ENCODE measurements at places on chromosomes 12 and 14.

DNA sequence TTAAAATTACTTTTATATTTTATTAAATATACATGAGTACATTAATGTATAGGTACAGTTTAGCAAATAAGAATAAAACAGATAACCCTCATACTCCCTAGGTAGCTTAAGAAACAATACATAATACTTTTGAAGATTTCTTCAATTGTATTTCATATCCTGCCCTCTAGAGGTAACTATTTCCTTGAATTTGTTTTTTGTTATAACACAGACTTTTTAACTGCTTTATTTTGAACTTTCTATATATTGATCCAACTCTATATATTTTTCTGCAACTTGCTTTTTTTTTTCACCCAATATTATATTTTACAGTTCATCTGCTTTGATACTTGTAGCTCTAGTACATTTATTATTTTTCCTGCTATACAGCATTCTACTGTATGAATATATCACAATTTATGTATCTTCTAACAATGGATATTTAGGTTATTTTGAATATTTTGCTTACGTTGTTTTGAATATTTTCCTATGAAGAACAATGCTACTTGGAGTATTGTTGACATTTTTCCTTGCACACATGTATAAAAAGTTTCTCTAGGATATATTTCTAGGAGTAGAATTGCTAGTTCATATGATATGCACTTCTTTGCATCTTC, 72.8 kb upstream of the ABCD2 start:
- DNase-seq: peak; percentile 6

- DNase-seq: no peak
Measured at GRCh38 chr12:78931466-78931990, 67.0 kb downstream of the SYT1 start.

DNA sequence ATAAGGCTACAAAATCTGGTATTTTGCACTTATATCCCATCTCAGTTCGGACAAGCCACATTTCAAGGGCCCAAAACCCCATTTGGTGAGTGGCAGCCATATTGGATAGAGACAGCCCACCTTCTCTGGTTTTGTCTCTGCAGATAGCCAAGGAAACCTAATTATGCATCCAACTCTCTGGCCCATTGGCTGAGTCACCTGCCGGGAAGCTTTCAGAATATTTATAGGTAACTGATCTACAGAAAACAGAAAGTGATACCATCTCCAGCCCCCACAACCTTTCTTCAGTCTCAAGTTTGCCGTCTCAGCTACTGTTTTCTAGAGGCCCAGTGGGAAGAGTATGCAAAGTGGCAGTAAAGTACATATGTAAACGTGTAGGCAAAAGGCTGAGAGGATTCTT, 33.7 kb upstream of the PPP1CC start:
- peak; percentile 88 for DNase-seq

GRCh38 chr14:59244581-59244980, 56.1 kb downstream of the DAAM1 start:
- no peak for DNase-seq

- DNase-seq: peak; percentile 29
Measured at GRCh38 chr12:98211909-98212695, 303.3 kb upstream of the TMPO start.

GRCh38 chr12:93393425-93393824, 15.7 kb downstream of the NUDT4 start:
- no peak for DNase-seq

GRCh38 chr12:110039085-110039807, 9.1 kb downstream of the C12orf76 start:
- peak; percentile 90 for DNase-seq

- DNase-seq: no peak
Measured at GRCh38 chr14:96434040-96434439, 42.1 kb downstream of the AK7 start.

DNA sequence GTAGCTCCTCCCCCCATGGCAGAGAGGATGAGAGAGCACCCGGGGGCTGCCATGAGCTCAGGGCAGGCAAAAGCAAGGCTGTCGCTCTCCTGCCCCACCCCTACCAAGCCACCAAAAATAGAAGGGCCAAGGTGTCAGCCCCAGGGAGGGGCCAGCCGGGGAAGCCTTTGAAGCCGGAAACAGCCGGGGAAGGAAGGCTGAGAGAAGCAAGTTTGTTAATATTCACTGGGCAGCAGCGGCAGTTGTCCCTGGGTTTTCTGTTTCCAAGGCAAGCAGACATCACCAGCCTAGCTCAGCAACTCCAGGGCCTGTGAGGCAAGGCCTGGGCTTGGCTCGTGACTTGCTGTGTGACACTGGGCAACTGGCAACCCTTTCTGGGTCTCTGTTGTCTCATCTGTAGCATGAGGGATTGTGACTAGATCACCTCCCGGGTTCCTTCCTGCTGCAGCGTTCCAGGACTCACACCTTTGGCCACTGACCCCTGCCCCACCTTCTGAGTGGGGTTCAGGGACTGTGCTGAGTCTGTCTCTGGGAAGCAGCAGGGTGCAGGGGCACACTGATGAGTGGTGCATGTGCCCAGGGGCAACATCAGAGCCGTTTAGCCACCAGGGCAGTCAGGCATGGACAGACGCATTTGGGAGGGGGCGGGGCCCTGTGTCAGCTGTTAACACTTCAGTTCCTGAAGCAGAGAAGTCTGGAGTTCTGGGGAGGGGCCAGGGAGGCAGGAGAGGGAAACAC, 24.3 kb downstream of the SYNDIG1L start:
- peak; percentile 58 for DNase-seq

GRCh38 chr14:62189698-62190097, 427.5 kb downstream of the SNAPC1 start:
- DNase-seq: peak; percentile 47

- no peak for DNase-seq
Measured at GRCh38 chr14:99043756-99044155, 228.2 kb downstream of the BCL11B start.

GRCh38 chr12:7058850-7059395, 1.6 kb upstream of the C1S start:
- DNase-seq: no peak

DNA sequence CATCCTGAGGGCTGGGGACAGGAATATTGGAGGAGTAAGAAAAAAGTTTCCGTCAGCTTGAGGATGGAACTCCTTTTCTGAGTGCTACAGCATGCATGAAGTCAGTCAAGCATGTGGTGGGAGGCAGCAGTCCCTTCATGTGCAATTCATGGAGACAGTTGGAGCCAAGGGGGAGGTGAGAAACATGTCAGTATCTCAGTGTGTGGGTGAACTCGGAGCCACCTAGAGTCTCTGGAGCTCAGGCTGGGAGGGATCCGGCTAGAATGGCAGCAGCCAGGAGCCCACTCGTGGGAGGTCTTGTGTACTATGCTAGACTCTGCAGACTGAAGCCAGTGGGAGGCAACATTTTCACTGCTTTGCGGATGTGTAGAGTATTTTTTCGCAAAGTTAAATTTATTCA, 60.3 kb downstream of the AVPR1A start:
- DNase-seq: no peak

GRCh38 chr12:131622422-131622955, 88.4 kb upstream of the SFSWAP start:
- no peak for DNase-seq

DNA sequence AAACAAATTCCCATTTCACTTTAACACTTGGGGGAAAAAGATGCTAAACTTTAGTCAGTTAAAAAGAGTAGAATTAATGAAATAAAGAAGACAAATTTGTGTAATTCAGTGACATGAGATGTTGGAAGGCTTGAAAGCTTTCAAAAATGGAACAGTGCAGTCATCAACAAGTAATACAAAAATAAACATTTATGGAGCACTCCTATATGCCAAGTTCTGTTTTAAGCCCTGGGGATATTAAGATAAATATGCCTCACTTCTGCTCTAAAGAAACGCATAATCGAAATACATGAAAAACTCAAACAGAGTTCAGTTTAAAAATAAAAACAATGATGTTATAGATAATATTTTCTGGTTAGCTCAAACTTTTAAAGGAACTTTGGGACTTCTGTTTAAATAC, 93.0 kb downstream of the KCNH5 start:
- DNase-seq: no peak

DNA sequence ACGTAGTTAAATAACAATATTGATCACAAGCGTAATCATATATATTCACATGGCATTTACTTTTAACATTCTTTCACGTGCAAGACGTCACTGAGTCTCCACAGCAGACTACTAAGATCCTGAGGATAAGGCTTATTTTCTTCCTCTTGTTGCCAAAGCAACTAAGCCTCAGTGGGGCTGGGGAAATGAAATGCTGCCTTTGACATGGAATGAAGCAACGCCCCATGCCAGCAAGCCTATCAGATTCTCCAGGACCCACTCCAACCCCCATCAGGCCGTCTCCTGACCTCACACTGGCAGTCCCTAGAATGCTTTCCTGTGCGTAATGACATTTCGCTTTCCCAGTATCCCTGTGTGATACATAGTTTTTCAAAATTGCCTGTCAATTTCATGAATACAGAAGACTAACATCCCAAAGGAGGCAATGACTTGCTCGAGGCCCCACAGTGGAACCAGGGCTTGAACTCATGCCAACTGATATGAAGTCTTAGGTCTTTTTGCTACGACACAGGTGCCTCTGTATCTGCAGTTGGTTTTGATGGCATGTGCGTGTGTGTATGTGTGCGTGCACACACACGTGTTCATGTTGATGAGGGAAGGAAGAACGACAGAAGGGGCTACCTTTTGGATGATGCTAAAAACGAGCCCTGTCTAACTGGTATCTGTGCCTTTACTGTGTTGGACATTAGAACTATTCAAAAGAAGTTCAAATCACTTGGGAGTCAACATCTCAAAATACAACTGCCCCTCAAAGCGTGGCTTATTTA, 239.1 kb downstream of the VRK1 start:
- DNase-seq: no peak

- peak; percentile 97 for DNase-seq
Measured at GRCh38 chr12:64010069-64010686, 165.7 kb downstream of the SRGAP1 start.

DNA sequence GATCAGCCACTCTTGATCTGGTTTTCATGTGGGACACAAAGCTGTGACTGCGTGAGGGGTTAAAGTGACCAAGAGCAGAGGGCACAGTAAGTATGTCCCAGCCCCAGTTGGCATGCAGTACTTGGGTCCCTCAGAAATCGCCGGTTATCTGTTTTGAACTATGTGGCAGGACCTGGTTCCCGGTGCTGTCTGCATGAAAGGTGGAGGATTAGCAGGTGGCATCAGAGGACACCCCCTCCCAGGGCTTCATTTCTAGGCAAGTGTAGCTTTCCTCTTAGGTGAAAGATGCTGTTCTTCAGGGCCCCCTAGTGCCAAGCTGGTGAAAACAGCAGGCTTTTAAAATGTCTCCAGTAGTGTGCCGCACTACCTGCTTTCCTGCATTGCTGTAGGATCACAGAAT, 57.1 kb downstream of the ATG14 start:
- peak; percentile 61 for DNase-seq

- no peak for DNase-seq
Measured at GRCh38 chr12:79775355-79776027, 84.7 kb upstream of the PAWR start.

DNA sequence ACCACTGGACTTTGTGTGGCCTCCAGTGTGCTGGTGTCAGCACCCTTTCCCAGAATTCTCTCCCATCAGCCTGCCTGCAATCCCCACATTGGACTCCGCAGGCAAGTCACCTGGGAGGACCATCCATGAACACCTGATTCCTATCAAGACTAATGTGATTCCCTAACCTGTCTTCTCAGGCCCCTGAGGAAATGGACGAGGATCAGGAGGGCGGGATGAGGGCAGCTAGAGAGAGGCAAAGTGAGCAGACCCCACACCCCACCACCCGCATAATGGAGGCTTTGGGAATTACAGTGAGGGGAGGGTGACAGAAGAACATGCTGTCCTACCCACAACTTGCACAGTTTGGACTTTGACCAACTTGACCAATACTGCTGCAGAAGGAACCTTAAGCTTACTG, 60.9 kb upstream of the RFX4 start:
- DNase-seq: no peak

GRCh38 chr12:100567945-100568344, 5.5 kb upstream of the GAS2L3 start:
- DNase-seq: no peak

- DNase-seq: peak; percentile 64
Measured at GRCh38 chr12:49750027-49750995, 9.0 kb downstream of the TMBIM6 start.

- DNase-seq: no peak
Measured at GRCh38 chr12:125228519-125229260, 163.5 kb downstream of the AACS start.

GRCh38 chr14:93998871-93999403, 1.8 kb downstream of the CCDC197 start:
- DNase-seq: no peak

- peak; percentile 16 for DNase-seq
Measured at GRCh38 chr12:47362126-47362705, 282.5 kb upstream of the AMIGO2 start.

GRCh38 chr12:99954724-99955123, 30.0 kb downstream of the ANKS1B start:
- no peak for DNase-seq

DNA sequence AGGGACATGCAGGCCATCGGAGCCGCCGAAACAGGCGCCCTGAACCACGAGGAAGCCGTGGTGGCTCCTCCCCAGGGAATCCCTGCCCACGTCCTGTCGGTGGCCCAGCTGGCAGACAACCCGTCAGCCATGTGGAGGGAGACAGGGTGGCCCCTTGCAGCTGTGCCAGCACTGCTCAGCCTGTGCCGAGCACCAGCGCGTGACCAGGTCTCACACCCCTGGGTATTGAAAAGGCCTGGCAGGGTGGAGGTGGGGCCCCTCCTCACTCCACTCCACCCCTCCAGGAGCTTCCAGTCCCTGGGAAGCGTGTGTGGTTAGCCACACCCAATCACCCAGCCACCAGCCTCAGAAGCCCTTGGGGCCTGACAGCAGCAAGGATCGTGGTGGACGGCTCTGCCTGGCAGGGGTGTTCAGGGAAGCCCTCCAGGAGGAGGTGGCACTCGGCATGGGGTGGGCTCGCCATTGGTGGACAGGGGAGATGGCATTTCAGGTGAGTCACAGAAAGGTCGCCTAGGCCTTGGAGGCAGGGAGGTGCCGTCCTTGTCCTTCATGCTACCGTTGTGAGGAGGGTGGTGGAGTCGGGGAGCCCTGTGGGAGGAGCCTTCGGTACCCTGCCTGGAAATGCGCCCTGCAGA, 12.3 kb upstream of the DLK1 start:
- DNase-seq: peak; percentile 4

GRCh38 chr14:20802341-20803084, at the start of gene RNASE1:
RNASE1 (minus strand) TSS chr14:20802844; CDS start chr14:20802068, 776 bp downstream.
- DNase-seq: no peak

GRCh38 chr14:20516921-20517320, 11.6 kb downstream of the RNASE10 start:
- no peak for DNase-seq

GRCh38 chr14:87405563-87405962, 587.4 kb downstream of the GALC start:
- no peak for DNase-seq

GRCh38 chr12:123905319-123905925, 67.2 kb downstream of the CCDC92 start:
- DNase-seq: peak; percentile 77

DNA sequence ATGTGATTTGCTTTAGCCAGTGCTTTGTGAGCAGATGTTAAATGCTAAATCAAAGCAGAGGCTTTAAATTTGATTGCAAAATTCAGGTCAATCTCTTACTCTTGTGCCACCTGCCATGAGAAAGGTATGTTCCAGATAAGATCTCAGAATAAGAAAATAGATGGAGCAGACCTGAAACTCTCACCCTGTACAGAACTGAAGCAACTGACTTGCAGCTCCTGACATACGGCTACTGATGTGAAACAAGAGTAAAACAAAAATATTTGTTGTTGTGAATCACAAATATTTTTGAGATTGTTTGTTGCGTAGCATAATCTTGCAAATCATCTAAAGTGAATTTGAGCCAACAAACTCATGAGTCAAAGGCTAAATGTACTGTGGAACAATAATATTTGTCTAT, 3.5 kb upstream of the OSBPL8 start:
- no peak for DNase-seq
